ENCODE measurements at places on chromosomes 2 and 18. TPM values are rescaled to one million over a fixed set of nuclear protein-coding genes. Genes with fewer than 3 reads are reported as not detected.

Gene CDH19
- polyA plus RNA-seq = 0.14 TPM

Gene ACMSD
- polyA plus RNA-seq = 50.2 TPM

Gene LAMA1
- 73.8 TPM for polyA plus RNA-seq

- DNase-seq = no peak
Measured at GRCh38 chr2:49837561-49838293, 683.4 kb upstream of the FSHR start.

DNA sequence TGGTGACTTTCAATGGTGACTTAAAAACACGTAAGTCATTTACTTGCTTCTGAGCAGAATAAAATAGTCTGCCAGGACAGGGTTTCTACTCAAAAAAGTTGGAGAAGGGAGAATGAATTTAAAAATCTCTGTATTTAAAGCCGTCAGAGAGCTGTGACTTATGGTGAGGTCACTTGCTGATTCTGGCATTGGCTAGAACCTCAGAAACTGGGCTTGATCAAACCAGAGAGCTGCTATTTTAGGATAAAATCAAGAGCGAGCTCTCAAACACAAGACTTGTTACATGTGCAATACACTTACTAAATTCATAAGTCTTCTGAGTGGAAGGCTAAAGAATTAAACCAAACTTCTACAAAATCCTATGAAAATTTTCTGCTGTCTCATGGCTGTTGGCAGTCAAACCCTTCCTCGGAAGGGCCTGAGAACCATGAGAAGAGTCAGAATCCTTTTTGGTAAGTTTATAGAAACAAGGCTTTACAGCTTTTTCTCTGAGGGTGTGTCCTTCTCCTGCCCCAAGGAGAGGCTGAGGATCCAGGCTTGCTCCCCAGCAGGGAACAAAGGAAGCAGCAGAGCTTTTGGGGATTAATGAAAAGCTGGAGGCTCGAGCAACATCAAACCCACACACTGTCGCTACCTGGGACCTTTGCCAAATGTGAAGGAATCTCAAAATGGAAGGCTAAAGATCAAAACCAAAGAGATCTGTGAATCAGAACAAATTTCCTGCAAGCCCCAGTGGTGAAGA lies 816.4 kb downstream of the SOCS6 start:
- DNase-seq = no peak

DNA sequence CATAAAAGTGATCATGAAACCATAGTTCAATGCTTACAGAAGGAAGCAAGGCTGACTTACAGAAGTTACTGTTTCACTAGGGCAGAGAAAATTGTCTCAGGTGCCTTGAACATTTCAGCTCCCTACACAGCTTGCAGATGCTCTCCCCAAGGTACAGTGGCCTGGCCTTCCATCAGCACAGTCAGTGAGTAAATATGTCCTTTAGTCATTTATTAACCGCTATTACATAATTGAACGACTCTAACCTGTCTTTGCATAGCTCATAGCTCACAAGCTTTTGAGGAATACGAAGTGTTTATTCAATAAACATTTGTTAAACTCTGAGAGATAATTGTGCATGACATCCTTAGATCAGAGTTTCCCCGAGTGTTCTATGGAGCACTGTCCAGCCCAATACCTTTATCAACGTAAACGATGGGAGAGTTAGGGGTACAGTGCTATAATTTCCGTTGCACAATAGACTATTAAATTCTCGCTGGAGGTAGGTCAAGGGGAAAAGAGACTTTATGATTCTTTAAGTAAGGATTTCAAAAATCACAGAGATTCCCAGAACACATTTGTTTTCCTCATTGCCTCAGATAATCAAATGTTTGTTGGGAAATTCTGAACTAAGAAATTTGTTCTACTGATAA lies 677.8 kb downstream of the TSN start:
- peak; percentile 12 for DNase-seq

- no peak for DNase-seq
Measured at GRCh38 chr2:68317971-68318913, 1.5 kb downstream of the CNRIP1 start.

DNA sequence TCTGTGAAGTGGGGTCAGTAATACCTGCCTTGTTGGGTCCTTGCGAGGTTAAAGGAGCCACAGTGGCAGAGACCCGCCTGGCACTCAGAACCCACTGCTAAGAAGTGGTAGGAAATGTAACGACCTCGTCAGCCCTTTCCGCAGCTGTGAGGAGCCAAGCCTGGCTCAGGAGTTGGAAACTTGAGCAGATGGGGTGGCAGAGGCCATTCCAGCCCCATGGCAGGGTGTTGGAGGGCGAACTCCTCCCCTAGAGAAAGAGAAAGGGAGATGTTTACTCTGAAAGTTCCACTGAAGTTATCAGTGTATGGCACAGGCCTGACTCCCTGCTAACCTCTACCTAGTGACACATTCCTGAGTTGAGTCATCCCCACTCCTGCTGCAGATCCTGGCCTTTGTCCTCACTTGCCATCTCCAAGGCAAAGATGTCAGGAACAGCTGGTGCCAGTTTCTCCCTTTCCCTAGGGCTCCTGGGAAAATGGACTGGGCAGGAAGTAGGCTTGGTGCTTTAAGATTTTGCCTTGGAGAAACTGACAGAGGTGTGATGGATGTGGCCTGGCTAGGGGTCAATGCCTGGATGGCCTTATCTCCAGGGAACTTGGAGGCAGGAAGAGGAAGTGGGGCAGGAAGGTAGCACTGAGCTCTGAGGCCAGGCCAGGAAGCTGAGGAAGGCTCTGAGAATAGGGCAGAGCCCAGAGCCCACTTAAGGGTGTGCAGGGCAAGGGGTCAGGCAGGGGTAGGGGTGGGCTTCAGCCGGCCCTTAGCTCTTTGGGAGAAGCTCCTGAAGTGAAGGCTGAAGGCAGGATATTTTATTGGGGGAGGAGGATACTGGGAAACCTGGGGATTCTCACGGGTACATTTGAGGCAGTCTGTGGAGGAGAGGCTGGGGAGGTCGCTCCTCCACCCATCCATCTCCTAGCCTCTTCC lies 888 bp downstream of the VAMP5 start:
- no peak for DNase-seq

GRCh38 chr18:59660786-59661743 lies 36.2 kb downstream of the CCBE1 start:
- no peak for DNase-seq

GRCh38 chr2:233714121-233714520 lies 1.4 kb downstream of the UGT1A5 start:
- DNase-seq = no peak

DNA sequence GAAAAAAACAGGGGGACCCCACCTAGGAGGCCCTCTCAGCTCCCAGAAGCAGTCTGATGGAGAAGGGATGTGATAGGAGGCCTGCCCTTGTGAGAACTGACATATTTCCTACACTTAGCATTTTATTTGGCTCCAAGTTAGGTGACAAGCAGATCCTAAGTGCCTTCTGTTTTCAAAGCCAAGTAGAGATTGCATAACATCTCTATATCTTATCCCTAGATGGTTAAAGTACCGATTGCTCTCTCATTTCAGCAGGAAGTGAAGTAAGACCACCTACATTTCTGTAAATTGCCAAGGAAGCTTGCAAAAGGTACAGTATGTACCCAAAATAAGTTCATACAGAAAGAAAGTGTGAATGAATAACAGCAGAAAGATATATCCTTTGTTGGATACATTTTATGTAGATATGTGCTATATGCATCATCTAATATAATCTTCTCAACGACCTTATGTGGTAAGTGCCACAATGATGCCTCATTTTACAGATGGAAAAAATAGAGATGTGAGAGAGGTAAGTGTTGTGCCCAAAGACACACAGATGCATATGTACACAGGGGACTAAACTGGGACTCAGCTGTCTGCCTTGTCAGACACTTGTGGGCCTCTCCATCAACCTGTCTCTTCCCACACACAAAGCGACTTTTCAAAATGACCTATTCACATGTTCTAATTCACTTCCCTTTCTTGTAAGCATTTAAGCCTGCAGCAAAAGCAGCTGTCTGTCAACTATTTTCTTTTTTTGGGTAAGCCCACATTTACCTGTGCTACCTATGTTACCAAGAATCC lies 38.9 kb downstream of the DHRS9 start:
- no peak for DNase-seq

GRCh38 chr2:159154366-159154765 lies 132.1 kb downstream of the WDSUB1 start:
- no peak for DNase-seq

GRCh38 chr2:219081701-219082331 lies 21.1 kb upstream of the IHH start:
- DNase-seq = no peak

GRCh38 chr2:172856606-172857005 lies 121.0 kb downstream of the RAPGEF4 start:
- no peak for DNase-seq

GRCh38 chr2:138267161-138267901 lies 234.2 kb upstream of the SPOPL start:
- no peak for DNase-seq

DNA sequence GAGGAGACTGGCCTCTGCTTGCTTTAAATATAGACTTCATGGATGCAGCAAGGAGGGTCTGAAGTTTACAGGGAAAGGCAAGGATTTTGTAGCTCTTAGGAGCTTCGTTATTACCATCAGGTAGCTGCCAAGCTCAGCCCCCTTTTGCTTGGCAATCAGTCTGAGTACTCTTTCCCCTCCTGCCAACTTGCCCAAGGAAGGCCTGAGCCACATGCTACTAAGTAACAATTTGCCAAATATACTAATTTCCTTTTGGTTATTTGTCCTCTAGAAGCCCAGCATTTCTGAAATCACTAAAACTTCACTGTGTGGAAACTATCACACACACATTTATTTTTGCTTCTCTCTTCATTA lies 85.5 kb upstream of the ITPRID2 start:
- DNase-seq = no peak

GRCh38 chr18:7766346-7766745 lies 199.2 kb downstream of the PTPRM start:
- DNase-seq = no peak

Data from right renal cortex interstitium (tissue), 3 donors.